Fibroblast of lung (primary cell): ENCODE measurements at places on chromosomes 4 and X. TPM values are rescaled to one million over a fixed set of nuclear protein-coding genes. Genes with fewer than 3 reads are reported as not detected.
A peak's percentile ranks its signal among the peaks of the same experiment; 100 is the strongest.

- no peak for DNase-seq
Observed at GRCh38 chrX:56284269-56284668, 52.1 kb downstream of the KLF8 start.

- DNase-seq: peak; percentile 88
Observed at GRCh38 chrX:17595456-17596035, 141.7 kb upstream of the SCML1 start.

- peak; percentile 48 for DNase-seq
Observed at GRCh38 chrX:111719426-111720210, 38.6 kb downstream of the ALG13 start.

DNA sequence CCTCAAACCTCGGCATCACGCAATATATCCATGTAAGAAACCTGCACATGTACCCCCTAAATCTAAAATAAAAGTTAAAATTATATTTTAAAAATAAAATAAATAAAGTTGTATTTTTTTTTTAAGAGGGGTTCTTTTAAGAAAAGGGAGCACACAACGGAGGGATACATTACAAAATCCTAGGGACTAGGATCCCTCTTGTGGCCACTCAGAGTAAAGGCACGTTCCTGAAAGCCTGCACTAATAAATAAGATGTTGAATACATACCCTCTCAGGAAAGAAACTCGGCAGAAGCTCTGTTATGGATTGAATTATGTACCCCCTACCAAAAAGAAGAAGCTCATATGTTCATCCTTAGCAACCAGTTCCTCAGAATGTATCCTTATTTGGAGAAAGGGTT lies 50.9 kb upstream of the PRDX4 start:
- DNase-seq: peak; percentile 51

GRCh38 chrX:85619962-85620361 lies 240.5 kb upstream of the POF1B start:
- no peak for DNase-seq

DNA sequence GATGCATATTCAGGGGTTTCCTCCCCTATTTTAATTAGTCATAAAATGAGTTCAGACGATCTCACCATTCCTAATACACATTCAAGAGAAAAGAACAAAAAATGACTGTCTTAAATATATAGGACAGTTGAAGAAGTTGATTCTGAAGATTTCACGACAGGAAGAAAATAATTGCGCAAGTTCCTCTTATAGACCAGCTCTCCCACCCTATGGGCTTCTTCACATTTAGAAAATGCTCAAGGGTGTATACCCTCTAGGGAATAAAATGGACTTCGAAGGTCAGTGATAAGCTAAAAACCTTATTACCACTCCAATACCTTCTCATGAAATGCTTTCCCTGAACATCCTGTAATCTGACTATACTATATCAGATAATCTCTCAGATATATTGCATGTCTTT lies 149.2 kb upstream of the TEX13C start:
- no peak for DNase-seq

DNA sequence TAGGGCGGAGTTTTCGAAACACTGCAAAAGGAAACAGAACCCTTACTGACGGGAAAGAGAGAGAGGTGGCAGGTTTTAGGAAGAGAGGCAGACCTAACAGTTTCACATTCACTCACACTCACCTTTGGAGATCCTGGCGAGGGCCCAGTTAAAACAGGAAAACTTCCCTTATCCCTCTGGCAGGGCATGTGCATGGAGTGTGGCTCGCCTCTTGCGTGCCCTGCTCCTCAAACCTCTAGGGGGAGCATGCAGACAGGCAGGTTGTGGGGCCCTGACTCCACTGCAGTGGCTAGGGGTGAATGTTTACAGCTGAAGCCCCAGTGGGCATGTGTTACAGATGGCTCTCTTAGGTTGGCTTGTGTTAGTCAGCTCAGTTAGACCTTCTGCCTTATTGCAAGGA lies 451.5 kb downstream of the UBE2NL start:
- no peak for DNase-seq

- DNase-seq: no peak
Observed at GRCh38 chr4:183353557-183353956, 31.3 kb upstream of the CLDN24 start.

DNA sequence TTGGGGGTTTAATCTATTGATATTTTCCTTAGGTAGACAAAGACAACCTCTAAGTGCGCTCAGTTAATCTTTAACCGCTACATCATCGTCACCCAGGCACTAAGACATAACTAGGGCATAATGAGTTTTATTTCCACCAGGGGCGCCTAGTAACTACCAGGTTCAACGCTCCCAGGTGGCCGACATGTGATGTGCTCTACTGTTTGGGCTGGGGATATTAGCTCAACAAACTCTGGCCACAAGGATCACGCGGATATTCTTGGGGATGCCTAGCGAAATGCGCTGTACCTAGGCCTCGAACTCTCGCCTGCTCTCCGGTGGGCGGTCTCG lies 915 bp upstream of the RAB33B start:
- no peak for DNase-seq

DNA sequence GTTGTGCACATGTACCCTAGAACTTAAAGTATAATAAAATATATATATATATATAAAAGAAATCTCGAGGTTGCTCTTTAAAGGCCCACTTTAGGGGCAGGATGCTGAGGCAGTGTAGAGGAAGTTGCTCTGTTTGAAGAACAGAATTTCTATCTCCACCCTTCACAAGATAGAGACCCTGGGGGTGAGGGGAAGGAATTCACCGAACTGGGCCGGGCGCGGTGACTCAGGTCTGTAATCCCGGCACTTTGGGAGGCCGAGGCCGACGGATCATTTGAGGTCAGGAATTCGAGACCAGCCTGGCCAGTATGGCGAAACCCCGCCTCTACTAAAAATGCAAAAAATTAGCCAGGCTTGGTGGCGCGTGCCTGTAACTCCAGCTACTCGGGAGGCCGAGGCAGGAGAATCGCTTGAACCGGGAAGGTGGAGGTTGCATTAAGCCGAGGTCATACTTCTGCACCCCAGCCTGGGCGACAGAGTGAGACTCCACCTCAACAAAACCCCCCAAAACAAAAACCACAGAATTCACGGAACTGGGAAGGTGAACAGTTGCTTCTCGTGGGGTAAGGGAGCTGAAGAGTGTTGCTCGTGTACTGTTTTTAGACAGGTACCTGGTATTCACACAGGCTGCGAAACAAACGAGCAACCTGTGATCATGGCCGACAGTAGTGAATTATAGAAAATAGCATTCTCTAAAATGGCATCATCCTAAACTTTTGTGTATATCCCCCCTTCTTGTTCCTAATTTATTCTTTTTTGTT lies 6.2 kb downstream of the PLAC8 start:
- no peak for DNase-seq

DNA sequence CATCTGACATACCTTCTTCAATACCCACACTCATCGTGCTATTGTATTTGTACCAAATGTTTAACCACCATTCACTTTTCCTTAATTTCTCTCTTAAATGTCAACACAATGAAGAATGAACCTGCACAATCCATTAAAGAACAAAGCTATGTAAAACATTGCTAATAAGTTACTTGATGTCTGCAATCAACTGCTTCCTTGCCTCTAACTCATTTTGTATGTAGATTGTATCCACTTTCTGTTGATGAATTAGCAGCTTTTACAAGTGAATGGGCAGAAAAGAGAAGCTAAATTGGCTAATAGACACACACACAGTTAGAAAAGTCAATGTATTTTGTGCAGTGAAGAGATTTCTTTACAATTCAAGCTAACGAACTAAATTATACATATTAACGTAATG lies 212.5 kb upstream of the NDST3 start:
- DNase-seq: no peak

DNA sequence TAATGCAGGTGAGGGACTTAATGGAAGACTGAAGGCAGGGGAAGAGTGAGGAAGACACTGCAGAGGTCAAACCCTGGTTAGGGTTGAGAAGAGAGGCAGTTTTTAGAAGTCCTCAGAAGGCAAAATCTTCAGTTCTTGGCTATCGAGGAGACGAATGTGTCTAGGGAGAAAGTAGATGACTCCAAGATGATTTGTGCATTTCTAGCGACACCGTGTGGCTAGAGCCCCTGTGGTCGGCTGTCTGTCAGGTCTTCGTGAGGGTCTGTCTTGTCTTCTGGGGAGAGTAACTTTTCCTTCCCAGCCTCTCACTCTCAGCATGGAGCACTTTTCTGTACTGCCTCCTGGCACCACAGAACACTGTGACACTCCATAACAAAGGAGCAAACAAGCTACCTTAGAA lies 458.1 kb downstream of the STIM2 start:
- no peak for DNase-seq

DNA sequence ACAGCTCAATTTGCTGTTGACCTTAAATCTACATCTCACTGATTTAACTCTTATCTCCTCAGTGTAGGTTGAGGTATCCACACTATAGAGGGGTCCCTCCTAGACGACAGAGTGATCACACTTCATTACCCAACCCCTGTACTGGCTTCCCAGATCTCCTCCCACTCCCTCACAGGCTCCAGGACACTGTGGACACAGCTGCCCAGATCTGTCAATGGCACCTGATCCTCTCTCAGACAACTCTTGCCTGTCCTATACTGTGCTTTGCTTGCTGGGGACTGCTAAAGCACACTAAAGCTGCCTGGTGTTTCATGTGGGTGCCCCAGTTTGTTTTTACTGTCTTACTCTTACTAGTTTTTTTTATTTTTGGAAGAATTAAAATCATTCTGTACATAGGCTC lies 27.9 kb downstream of the RAB40AL start:
- DNase-seq: no peak

DNA sequence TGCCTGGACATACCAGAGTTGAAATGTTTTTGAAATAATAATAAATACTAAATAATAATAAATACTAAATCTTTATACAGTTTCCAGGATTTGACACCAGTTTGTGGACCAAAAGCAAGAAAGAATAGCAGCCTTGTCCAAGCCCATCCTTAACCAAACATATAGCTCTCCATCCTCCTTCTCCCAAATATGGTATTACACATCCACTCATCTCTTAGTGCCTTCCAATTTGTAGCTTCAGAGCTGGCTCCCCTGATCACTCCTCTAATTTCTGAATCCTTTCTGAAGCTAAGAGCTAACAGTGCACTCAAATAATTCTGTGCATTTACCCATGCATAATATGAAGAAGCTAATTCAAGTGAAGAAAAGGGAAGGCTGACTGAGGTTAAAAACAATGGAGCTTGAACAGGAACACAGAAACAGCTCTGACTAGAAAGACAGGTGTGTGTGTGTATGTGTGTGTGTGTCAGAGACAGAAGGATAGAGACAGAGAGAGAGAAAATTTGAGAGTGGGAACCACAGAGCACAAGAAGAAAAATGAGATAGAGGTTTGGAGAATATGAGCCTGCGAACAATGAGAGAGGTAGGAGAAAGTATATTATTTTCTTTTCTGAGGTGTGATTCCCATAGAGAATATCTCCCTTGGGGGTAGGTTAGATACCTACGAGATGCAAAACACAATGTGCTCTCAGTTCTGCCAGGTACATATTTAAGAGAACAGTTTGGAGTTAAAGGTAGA lies 123.5 kb downstream of the CAMK2D start:
- DNase-seq: no peak

- DNase-seq: peak; percentile 97
Observed at GRCh38 chr4:66575008-66575696, 904.9 kb upstream of the EPHA5 start.

GRCh38 chr4:151952137-151952536 lies 191.3 kb upstream of the GATB start:
- no peak for DNase-seq

DNA sequence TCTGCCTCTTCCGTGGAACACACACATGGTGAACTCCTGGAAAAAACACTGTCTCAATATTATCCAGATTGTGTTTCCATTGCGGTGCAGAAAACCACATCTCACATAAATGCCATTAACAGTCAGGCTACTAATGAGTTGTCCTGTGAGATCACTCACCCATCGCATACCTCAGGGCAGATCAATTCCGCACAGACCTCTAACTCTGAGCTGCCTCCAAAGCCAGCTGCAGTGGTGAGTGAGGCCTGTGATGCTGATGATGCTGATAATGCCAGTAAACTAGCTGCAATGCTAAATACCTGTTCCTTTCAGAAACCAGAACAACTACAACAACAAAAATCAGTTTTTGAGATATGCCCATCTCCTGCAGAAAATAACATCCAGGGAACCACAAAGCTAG lies 87.9 kb downstream of the TET2 start:
- DNase-seq: no peak

- DNase-seq: no peak
Observed at GRCh38 chrX:40327085-40327484, 229.3 kb upstream of the BCOR start.

DNA sequence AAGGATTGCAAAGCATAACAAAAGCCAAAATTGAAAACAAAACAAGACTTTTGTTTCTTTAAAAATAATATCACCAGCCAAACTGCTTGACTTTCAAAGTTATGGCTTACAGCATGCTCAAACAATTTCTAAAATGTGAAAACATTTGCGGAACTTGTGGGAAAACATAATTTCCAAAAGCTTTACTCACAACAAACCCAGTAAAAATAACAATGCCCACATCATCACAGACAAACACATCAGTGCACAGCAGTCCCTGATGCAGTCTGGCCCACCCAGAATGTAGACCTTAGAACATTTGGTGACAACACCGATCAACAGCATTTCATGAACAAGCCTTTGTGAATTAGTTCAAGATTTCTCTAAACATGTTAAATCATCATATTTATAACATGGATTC lies 98.9 kb downstream of the ARHGAP6 start:
- DNase-seq: no peak

DNA sequence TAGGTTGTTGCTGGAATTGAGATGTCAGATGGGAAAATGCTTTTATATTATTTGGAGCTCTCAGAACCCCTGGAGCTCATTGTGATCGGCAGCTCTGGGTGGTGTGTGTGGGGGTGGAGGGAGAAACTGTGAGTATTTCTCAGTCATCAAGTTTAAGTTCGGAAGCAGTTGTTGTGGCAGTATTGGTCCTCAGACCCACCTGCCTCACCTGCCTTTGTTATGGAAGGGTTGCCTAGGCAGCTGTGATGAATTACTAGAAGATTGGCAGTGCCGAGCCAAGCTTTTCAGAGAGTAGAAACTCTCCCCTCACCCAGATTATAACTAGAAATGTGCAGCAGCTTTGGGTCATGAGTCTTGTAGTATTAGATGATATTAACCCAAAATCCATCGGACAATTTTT lies 9.5 kb downstream of the IGSF1 start:
- DNase-seq: no peak

- DNase-seq: no peak
Observed at GRCh38 chrX:124393238-124393637, 46.9 kb downstream of the SH2D1A start.

DNA sequence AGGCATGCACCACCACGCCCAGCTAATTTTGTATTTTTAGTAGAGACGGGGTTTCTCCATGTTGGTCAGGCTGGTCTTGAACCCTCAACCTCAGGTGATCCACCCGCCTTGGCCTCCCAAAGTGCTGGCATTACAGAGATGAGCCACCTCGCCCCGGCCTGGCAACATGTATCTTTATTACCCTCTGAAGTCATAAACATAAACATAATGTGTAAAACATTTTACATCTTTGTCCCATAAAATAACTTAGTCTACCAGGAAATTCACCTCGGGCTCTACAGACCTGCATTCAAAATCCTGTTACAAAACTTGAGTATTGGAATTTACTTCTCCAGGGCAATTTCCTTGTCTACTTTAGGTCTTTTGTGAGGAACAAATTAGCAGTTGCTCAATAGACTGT lies 68.1 kb upstream of the DUSP21 start:
- DNase-seq: no peak

GRCh38 chr4:71186566-71187403 lies 152.0 kb upstream of the SLC4A4 start:
- DNase-seq: peak; percentile 58

The GNRHR gene
- not detected in 2 replicates for total RNA-seq

The C4orf50 gene
- not detected in 2 replicates for total RNA-seq

The POU3F4 gene
- under 0.01 TPM in 1 of 2 replicates, not detected in the other for total RNA-seq

The TCEAL2 gene
- total RNA-seq: 0.17 and 0.26 TPM in 2 replicates

The GPAT3 gene
- 2.1 and 4.1 TPM in 2 replicates for total RNA-seq

The CACNA1F gene
- 0.17 and 0.26 TPM in 2 replicates for total RNA-seq

The SPANXN3 gene
- total RNA-seq: not detected in 2 replicates

The HELT gene
- total RNA-seq: not detected in 2 replicates

The SSX2B gene
- total RNA-seq: not detected in 2 replicates
